Stimulated activated naive CD8-positive, alpha-beta T cell treated with anti-CD3 and anti-CD28 coated beads, Interleukin-15, Interleukin-2, amounts not matched to agents 100 U/mL and 50 U/mL, for 24 hours (primary cell): ENCODE measurements at places on chromosomes 2 and 18.

GRCh38 chr18:59063912-59064311, 75.8 kb upstream of the SEC11C start:
- DNase-seq = no peak

GRCh38 chr2:9525266-9525665, 30.4 kb downstream of the ADAM17 start:
- no peak for DNase-seq

DNA sequence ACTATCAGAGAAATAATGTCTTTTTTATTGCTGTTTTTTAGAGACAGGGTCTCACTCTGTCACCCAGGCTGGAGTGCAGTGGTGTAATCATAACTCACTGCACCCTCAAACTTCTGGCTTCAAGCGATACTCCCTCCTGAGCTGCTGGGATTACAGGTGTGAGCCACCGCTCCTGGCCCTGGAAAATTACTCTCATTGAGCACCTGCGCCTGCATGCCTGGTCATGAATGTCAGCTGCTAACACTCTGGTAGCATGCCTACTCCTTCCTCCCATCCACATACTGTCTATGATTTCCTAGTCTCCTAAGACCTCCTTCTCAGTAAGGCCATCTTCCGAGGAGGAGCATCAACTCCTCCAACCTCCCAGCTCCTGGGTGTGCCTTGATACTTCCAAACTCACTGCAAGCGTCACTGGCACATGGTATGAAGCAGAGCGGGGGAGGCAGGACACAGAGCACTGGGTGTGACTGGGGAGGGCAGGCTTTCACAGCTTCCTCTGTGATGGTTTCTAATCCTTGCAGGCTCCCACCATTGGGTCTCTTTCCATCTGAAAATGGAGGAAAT, 1.6 kb upstream of the MAP2 start:
- no peak for DNase-seq

- DNase-seq = peak; percentile 19
Measured at GRCh38 chr2:174158003-174158402, 90.3 kb downstream of the OLA1 start.

DNA sequence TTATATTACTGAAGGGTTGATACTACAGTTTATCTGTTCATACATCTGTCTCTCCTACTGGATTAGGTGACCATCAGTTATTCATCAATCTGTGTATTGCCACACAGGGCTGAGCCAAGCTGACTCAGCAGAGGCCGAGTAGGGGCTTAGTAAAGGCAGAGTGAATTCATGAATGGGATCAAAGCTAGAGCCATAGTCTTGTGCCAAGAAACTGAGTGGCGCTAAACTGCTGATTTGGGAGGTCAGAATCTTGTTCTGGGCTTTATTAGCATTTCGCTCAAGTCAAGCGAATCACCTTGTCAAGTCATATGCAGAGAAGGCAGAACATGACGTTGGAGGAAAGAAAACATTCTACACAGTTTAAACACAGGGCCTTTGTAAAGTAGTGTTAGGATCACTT, 34.1 kb downstream of the SOCS6 start:
- DNase-seq = no peak

DNA sequence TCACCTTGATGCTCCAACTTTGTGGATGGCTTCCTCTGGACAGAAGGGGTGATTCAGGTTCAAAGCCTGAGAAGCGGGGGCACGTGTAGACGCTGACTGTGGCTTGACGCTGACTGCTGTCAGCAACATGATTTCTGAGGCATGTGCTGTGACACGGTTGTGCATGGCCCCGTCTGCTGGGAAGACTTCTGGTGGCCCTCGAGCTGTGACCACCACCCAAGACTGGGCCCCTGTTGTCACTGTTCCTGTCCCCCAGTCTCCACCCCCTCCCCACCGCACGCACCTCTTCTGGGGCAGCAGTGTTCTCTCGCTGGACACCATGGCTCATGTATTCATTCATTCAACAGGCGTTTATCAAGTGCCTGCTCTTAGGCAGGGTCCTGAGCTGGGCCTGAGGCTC, 245.0 kb downstream of the FAM210A start:
- DNase-seq = no peak

- DNase-seq = no peak
Measured at GRCh38 chr18:75351409-75351808, 76.1 kb downstream of the SMIM21 start.

DNA sequence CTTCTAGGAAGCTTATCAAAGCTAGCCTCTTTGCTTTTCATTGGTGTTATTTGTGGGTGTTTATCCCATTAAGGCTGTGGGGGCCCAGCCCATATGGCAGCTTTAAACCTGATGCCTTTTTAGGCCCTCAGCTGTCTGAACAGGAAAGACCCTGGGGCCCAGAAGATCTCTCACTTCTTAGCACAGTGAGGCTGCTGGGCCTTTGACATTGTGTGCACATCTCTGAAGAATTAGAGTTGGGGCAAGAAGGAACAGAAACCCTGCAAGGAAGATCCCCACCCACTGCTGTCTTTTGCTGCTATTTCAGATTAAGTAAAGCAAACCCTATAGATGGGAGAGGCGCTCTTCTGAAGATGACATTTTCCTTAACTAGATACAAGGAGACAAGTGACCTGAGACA, 250.0 kb downstream of the SMAD2 start:
- no peak for DNase-seq

DNA sequence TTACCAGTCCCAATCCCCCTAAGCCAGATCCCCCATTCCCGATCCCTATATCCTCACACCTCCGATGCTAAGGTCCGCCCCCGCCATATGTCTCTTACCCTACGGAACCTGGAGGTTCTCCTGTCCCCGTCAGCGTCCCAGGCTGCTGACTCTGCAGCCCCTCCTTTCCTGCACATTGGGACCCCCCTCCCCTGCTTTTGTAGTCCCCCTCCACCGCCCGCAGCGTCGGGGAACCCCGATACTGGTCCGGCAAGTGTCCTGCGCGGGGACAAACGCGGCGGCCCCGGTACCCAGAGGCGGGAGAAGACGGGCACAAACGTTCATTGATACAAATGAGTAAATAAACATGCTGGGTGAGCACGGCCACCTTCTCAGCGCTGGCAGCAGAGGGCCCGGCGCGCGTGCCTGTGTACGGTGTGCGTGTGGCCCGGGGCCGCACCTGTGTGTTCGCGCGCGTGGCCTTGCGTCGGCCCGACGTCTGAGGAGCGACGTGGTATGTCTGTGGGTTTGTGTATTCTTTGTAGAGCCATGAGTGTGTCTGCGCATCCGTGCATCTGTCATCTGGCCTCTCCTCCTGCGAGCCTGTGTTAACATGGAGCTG, 2.0 kb upstream of the CYP26B1 start:
- no peak for DNase-seq

GRCh38 chr2:158688721-158689120, 106.4 kb upstream of the DAPL1 start:
- no peak for DNase-seq

GRCh38 chr2:206801418-206802189, 36.2 kb downstream of the FASTKD2 start:
- no peak for DNase-seq

GRCh38 chr18:7950380-7951136, 383.4 kb downstream of the PTPRM start:
- no peak for DNase-seq

GRCh38 chr2:205705511-205706349, 23.4 kb downstream of the NRP2 start:
- DNase-seq = no peak

- DNase-seq = no peak
Measured at GRCh38 chr18:44437603-44438002, 243.1 kb upstream of the SETBP1 start.

DNA sequence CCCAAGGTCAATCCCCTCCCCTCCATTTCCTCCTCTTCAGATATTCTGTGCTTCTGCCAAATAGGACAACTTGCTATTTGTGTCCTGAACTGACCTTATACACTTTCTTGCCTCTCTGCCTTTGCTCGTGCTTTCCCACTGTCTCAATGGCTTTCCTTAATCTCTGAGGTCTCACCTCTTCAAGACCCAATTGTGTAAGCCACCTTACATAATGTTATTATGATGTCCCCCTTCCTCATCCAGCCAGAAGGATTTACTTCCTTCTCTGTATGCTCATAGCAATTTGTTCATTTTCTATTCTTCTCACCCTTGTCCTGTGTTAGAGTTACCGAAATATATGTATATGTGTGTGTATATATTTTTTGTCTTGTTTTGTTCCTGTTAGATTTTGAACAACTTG, 26.9 kb upstream of the DARS1 start:
- no peak for DNase-seq

DNA sequence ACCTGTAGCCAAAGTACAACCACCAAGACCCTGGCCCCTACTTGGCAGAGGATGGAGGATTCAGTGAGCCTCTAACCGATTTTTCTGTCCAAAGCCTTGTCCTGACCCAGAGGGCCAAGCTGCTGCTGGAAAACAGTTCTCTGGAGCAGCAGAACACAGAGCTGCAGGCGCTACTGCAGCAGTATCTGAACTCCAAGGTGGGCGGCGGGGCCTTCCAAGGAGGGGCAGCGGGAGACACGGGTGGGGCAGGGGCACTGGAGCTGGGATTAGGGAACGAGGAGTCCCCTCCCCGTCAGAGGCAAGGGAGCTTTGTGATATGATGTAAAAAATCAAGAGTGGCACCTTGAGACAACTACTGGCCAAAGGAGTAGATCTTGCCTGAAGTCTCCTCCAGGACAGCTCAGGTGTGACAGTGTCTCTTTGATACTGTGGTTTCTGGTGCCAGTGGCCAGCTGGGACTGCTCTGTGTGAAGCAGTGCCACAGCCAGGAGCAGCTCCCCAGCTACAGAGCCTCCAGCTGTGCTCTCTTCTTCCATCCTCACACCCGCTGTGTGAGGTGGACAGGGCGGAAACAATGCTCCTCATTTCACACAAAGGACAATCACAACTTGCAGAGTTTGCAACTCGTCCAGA, 22.8 kb downstream of the OTOF start:
- DNase-seq = no peak

- DNase-seq = no peak
Measured at GRCh38 chr2:127330753-127331152, 36.8 kb upstream of the ERCC3 start.

DNA sequence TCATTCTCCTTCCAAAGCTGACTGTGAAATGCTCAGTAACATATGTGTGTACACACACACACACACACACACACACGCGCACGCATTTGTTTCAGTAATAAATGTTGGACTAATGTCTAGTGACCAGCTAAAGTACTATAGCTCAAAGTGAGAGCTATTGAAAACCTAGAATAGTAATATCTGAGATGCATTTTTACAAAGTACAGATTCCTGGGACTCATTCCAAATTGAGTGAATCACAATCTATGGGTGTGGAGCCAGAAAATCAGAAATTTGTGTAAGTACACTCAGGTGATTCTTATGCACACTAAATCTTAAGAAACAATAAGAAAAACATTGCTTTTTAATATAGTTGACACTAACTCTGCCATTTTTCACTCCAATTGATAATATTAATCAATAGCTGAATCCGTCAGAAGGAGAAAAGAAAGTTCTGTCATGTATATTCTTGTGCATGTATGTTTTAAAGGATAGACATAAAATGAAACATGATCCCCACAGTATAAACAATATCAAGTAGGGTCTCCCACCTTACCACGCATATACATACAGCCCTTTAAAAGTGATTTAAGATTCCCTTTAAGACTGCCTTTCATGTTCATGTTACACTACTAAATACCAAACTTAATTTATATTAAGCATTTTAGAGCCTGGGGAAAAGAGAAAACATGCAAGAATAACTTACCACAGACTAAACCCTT, 123.5 kb downstream of the ATAD2B start:
- no peak for DNase-seq

DNA sequence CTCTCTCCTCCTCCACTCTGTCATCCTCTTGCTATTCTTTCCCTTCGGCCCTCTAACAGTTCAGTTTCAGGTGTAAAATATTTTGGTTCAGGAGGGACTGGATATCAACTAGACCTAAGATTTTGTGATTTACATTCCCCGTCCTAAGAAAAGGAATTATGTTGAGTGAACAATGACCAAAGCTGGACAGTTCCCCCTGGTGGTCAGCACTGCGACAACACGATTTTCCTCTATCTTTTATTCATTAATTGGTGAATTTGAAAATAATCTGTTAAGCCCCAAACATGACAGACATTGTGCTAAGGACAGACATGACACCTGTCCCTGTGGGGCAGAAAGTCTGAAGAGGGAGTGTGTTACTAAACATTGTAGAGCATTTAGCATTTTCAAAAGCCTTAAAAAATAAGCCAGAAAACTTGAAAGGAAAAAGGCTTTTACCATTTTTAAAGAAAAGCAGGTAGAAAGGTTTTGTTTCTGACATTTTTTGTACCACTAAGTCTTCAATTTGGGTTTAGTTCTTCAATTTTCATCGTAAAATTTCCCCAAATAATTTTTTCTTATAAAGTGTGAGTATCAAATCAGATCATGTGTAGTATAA, 28.4 kb upstream of the GTF2A1L start:
- DNase-seq = peak; percentile 11
